ENCODE measurements at places on chromosomes 4 and X.

DNA sequence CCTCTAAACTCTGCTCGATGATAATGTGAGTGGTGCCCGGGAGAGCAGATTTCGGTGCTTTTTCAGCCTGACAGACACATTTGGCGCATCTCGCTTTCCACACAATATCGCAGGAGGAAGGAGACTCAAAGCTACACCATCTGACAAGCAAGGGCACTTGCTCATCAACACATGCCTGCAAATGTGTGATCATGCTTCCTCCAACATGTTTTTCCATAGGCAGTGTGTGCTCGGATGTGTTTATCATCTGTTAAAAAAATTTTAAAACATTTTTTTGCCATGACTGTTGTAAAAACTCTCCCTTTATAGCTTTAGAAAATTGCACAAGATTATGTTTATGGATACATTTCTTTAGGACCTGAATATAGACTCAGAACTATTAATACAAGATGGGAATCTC is 170.3 kb upstream of the PUDP start:
- DNase-seq = no peak

DNA sequence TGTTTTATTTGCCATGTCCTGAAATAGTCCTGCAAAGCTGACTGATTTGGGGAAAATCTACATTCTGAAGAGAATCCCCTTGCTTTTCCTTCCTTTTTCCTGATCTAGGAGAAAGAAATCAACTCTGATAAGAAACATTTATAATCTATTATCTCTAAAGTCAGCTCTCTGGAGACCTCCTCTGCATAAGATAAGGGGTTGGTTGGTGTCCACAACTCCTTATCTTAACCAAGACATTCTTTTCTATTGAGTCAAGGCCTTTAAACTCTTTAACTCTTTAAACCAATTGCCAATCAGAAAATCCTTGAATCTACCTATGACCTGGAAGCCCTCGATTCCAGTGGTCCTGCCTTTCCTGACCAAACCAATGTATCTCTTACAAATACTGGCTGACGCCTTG is 373.6 kb upstream of the RASGEF1B start:
- no peak for DNase-seq

- DNase-seq = peak; percentile 2
These were observed 26.9 kb downstream of the ARSJ start for GRCh38 chr4:113952452-113953029.

DNA sequence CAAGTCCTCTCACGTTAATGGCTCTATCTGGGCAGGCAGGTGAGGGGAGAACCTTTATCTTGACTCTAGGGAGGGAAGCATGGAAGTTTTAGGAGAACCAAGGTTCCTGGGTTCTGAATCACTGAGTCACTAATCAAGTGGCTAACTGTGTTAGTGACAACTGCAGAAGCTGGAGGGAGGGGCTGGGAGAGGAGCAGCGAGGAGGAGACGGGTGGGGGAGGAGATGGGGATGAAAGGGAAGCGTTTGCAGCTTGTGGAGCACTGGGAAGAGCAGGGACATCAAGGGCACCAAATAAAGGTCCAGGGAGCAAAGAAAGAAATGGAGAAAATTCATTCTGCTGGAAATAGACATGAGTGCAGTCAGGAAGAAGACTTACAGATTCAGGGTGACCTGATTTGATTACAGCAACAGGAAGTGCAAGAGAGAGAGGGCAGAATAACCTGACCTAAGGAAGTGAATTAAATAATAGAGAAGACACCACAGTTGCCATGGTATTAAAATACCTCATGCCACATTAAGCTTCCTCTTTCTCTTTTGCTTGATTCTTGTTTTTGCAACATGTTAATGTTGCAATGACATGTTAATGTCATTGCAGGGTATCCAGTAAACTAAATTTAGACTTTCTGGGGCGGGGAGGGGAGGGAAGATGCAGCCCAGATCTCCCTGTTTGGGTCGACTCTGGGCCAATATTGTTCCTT is 4.5 kb upstream of the SETD7 start:
- DNase-seq = no peak

DNA sequence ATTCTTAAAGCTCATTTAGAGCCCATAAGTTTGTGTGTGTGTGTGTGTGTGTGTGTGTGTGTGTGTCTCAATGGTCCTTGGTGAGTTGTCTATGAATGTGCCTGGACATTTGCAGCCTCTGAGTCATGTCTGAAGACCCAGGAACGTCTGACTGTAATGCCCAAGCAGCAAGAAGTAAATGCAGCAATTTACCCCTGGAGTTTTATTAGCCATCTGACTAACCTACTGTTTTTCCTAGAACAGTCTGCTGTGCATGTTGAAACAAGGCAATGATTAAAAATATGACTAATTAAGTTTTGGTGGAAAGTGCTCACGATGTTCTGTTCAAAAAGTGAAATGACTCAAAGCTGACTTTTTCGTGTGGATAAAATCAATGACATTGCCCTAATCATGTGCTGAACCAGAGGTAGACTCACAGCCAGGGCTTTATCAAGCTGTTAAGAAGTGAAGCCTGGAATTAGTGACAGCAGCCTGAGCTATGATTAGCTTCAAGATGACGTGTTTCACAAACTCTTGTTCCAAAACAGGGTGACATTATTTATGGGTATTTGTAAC is 201.6 kb downstream of the CPE start:
- no peak for DNase-seq

GRCh38 chr4:105088110-105088879 is 58.4 kb upstream of the TET2 start:
- no peak for DNase-seq

- DNase-seq = no peak
These were observed 2.6 kb downstream of the GPRIN3 start for GRCh38 chr4:89305028-89305427.

Measured in NCI-H2107 (cell line).